ENCODE measurements at places on chromosomes 4 and X. TPM values are rescaled to one million over a fixed set of nuclear protein-coding genes. Genes with fewer than 3 reads are reported as not detected.

The IQCM gene
- total RNA-seq = not detected

GRCh38 chr4:38060829-38061431, 100.7 kb downstream of the PTTG2 start:
- H3K27me3 ChIP-seq = no peaks in the 10 kb centered on the region
- H3K36me3 ChIP-seq = no peaks in the 10 kb centered on the region
- no peak overlapping the region for H3K4me3 ChIP-seq
- no peak overlapping the region for H3K27ac ChIP-seq
- H3K4me1 ChIP-seq = peaks cover 4% of the 10 kb centered on the region

GRCh38 chr4:179398414-179398813, 1956.2 kb upstream of the AGA start:
- H3K27ac ChIP-seq = no peak overlapping the region
- no peak overlapping the region for H3K4me3 ChIP-seq
- no peaks in the 10 kb centered on the region for H3K4me1 ChIP-seq
- no peak for DNase-seq

DNA sequence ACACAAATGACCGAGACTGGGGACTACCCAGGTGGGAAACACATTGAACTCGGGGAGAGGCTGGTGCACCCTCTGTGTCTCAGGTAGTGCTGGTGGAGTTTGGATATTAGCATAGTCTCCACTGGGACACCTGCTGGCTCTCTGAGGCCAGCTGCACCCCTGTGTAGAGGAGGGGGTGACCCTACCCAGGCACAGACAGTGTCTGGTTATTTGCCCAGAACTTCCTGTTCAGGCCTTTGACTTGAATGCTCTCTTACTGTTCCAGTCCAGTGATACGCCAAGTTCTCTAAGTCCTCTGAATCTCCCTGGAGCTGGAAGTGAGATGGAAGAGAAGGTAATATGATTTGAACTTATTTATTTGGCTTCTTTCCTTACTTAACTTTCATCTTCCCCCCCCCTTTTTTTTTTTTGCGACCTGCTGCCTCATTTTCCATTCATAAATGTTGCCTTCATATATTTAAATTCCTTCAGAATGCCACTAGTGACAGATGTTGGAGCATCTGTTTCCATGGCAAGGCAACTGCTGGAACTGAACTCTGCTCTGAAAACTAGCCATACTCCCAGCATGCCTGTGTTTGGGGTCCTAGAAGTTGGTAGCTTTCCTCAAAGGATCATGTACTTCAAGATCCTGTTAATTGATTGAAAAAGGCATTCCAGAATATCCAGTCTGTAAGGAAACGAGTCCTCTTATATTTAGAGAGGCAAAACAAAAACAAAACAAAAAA, 76.7 kb downstream of the AASDH start:
- H3K27me3 ChIP-seq = no peaks in the 10 kb centered on the region
- H3K27ac ChIP-seq = no peak overlapping the region
- no peaks in the 10 kb centered on the region for H3K4me1 ChIP-seq
- DNase-seq = no peak

GRCh38 chr4:102564399-102565059, 63.4 kb downstream of the NFKB1 start:
- peaks cover 52% of the 10 kb centered on the region for H3K4me1 ChIP-seq
- no peaks in the 10 kb centered on the region for H3K36me3 ChIP-seq
- DNase-seq = no peak
- H3K4me3 ChIP-seq = no peak overlapping the region

DNA sequence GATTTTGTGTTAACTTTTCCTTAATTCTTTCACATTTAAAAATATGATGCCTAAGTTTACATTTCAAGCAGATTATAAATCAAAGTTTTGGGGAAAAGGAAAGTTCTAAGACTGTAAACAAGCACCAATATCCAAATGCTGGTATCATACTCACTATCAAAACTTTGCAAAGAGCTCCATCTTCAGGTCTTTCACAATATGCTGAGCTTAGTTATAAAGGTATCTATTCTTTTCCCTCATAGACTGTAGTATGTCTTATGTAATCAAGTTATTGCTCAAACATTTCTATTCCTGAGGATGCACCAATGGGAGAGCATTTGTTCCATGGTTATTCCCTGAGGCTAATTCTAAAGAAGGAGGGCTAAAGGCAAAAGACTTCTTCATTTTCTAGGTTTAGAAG, 207.9 kb upstream of the FAM241A start:
- no peaks in the 10 kb centered on the region for H3K36me3 ChIP-seq
- no peaks in the 10 kb centered on the region for H3K4me1 ChIP-seq
- H3K27me3 ChIP-seq = no peaks in the 10 kb centered on the region
- DNase-seq = no peak
- no peak overlapping the region for H3K27ac ChIP-seq

The NPY1R gene
- total RNA-seq = not detected

DNA sequence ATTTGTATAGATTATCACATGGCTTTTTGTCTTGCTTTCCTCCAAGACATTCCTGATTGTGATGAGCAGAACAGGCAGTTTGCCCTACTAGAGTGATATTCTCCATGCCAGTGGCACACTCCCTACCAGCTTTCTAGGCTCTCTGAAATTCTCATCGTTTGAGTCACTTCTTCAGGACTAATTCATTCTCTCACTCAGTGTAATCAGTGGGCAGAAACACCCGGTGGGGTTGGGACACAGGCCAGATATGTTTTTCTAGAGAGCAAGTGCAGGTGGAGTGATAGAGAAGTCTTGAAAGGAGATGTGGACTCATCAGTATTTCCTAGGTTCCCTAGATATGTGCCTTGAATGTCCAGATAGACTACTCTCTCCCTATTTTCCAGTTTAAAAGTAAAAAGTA, 13.1 kb downstream of the RAB33A start:
- no peaks in the 10 kb centered on the region for H3K36me3 ChIP-seq
- no peaks in the 10 kb centered on the region for H3K27me3 ChIP-seq
- DNase-seq = no peak
- H3K4me3 ChIP-seq = no peak overlapping the region

DNA sequence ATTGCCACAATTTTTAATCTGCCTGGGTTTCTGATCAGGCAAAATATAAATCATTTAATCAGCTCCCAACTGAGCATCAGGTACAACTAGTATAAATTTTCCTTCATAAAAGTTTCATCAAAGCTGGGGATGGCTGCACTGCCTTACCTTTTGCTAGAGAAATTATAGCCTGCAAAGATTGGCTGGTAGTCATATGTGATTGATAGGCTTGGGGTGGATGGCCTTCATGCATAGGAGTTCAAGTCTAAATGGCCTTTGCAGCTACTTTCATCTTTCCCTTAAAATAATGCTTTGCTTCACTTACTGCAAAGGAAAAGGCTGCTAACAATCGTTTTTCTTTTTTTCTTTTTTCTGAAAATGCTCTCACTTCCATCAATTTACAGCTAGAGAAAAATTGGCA, 739.7 kb downstream of the CENPC start:
- H3K27me3 ChIP-seq = no peaks in the 10 kb centered on the region
- H3K36me3 ChIP-seq = no peaks in the 10 kb centered on the region
- H3K27ac ChIP-seq = no peak overlapping the region
- no peak for DNase-seq
- H3K4me1 ChIP-seq = no peaks in the 10 kb centered on the region
- no peak overlapping the region for H3K4me3 ChIP-seq

- H3K27ac ChIP-seq = no peak overlapping the region
- H3K27me3 ChIP-seq = no peaks in the 10 kb centered on the region
- H3K4me1 ChIP-seq = no peaks in the 10 kb centered on the region
- no peak for DNase-seq
Observed at GRCh38 chr4:6478546-6479220, 6.3 kb upstream of the PPP2R2C start.

The CT45A5 gene
- total RNA-seq = not detected

- no peak for DNase-seq
- no peaks in the 10 kb centered on the region for H3K36me3 ChIP-seq
- no peak overlapping the region for H3K4me3 ChIP-seq
Observed at GRCh38 chrX:155179346-155179997, 36.8 kb upstream of the VBP1 start.

GRCh38 chrX:71253253-71254091, 468 bp downstream of the ZMYM3 start:
- H3K27ac ChIP-seq = peak overlapping the region; percentile 77
- H3K27me3 ChIP-seq = no peaks in the 10 kb centered on the region
- peaks cover 25% of the 10 kb centered on the region for H3K4me1 ChIP-seq
- peak; percentile 18 for DNase-seq
- H3K36me3 ChIP-seq = no peaks in the 10 kb centered on the region
- peak overlapping the region; percentile 81 for H3K4me3 ChIP-seq

- H3K4me1 ChIP-seq = no peaks in the 10 kb centered on the region
- no peaks in the 10 kb centered on the region for H3K27me3 ChIP-seq
Observed at GRCh38 chr4:89558147-89558546, 250.5 kb upstream of the GPRIN3 start.

The TMEM35A gene
- total RNA-seq = not detected

DNA sequence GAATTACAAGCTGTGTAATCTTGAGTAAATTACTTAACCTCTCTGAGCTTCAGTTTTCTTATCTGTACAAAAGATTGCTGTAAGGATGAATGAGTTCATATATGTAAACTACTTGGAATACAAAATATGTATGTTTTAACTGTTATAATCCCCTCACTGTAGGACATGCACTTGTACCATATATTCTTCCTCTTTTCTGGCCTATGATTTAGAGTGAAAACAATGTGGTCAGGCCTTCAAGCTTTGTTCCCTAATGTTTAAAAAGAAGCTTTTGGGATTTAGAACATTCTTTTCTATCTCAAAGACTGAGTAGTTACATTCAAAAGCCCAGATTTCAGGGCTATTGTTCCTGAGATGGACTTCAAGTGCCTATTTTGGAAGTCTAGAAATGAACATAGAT, 26.7 kb upstream of the GPRIN3 start:
- no peak overlapping the region for H3K4me3 ChIP-seq
- H3K27me3 ChIP-seq = no peaks in the 10 kb centered on the region
- no peaks in the 10 kb centered on the region for H3K36me3 ChIP-seq
- peaks cover 24% of the 10 kb centered on the region for H3K4me1 ChIP-seq
- no peak for DNase-seq

DNA sequence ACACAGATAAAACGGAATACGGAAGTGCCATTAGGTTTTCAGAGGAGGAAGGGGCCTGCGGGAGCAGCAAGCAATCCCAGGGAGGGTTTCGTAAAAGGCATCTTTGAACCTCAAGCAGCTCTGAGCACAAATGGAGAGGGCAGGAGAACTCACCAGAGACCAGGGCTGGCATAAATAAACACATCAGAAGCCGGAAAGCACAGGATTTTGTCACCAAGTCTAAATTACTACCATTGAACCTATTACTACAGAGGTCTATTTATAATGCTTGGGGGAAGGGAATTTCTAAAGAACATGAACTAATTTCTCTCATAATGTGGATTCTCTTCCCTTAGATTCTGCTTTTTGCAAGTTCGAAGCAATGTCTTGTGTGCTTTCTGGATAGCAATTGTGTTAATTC, 39.6 kb upstream of the MBTPS2 start:
- H3K4me3 ChIP-seq = no peak overlapping the region
- no peak for DNase-seq
- no peaks in the 10 kb centered on the region for H3K36me3 ChIP-seq
- no peaks in the 10 kb centered on the region for H3K4me1 ChIP-seq
- H3K27me3 ChIP-seq = no peaks in the 10 kb centered on the region
- H3K27ac ChIP-seq = no peak overlapping the region

- H3K27me3 ChIP-seq = no peaks in the 10 kb centered on the region
- DNase-seq = no peak
- H3K4me1 ChIP-seq = no peaks in the 10 kb centered on the region
Observed at GRCh38 chr4:10385994-10386394, 71.2 kb downstream of the ZNF518B start.

The GASK1B gene
- 0.70 TPM for total RNA-seq

GRCh38 chrX:29422034-29422433, 793.3 kb upstream of the MAGEB2 start:
- H3K4me3 ChIP-seq = no peak overlapping the region
- H3K4me1 ChIP-seq = no peaks in the 10 kb centered on the region
- no peaks in the 10 kb centered on the region for H3K27me3 ChIP-seq
- H3K27ac ChIP-seq = no peak overlapping the region
- no peak for DNase-seq

DNA sequence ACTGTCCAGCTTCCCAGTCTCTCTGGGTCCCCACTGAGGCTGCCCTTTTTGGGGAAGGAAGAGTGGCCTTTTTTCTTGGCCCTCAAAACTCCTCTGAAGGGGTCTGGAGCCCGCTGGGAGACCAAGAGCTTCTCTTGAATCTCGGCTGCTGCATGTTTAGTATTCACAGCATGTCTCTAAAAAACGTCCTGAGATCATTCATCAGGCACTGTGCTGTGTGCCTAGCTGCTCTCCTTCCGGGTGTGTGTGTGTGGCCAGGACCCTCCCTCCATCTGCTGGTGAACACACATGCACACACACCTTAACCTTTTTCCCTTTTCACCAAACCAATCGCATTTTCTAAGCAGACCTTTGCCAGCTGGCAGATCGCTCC, 841 bp upstream of the FRMPD3 start:
- H3K27ac ChIP-seq = no peak overlapping the region
- H3K4me1 ChIP-seq = no peaks in the 10 kb centered on the region
- H3K4me3 ChIP-seq = no peak overlapping the region
- DNase-seq = no peak
- no peaks in the 10 kb centered on the region for H3K27me3 ChIP-seq

DNA sequence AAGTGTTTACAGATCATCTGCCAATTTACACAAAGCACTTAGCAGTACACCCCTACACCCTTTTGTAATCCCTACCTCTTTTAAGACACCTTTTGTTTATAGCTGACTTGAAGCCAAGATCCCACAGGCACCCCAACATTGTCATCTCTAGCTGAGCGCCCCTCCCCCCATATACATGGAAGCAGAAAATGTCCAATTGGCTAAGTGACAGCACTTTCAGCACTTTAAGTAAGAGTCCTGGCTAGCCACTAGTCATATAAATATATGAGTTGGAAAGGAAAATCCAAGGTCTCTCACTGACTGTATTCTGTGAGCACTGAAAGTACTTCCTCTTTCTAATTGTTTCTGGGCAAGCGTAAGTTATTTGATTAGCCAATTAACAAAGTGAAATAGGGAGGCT, 108.2 kb downstream of the NSUN7 start:
- peaks cover 10% of the 10 kb centered on the region for H3K27me3 ChIP-seq
- no peaks in the 10 kb centered on the region for H3K36me3 ChIP-seq
- no peak overlapping the region for H3K27ac ChIP-seq
- no peak for DNase-seq

The TLR6 gene
- 7.7 TPM for total RNA-seq

The SLC2A9 gene
- total RNA-seq = 2.4 TPM

GRCh38 chrX:23626651-23627050, 40.6 kb upstream of the PRDX4 start:
- H3K4me1 ChIP-seq = no peaks in the 10 kb centered on the region
- no peak overlapping the region for H3K27ac ChIP-seq
- DNase-seq = no peak
- no peak overlapping the region for H3K4me3 ChIP-seq

GRCh38 chrX:9942086-9942485, 25.1 kb upstream of the CLDN34 start:
- no peak overlapping the region for H3K27ac ChIP-seq
- peaks cover 10% of the 10 kb centered on the region for H3K4me1 ChIP-seq
- H3K4me3 ChIP-seq = no peak overlapping the region
- no peaks in the 10 kb centered on the region for H3K27me3 ChIP-seq

GRCh38 chr4:188876881-188877280, 737.6 kb downstream of the TRIML1 start:
- no peak overlapping the region for H3K4me3 ChIP-seq
- no peaks in the 10 kb centered on the region for H3K27me3 ChIP-seq
- no peaks in the 10 kb centered on the region for H3K4me1 ChIP-seq
- DNase-seq = no peak
- H3K36me3 ChIP-seq = no peaks in the 10 kb centered on the region

The AFP gene
- not detected for total RNA-seq

Measured in CD4-positive, alpha-beta memory T cell (primary cell).